ENCODE measurements at places on chromosomes 5 and 9.

DNA sequence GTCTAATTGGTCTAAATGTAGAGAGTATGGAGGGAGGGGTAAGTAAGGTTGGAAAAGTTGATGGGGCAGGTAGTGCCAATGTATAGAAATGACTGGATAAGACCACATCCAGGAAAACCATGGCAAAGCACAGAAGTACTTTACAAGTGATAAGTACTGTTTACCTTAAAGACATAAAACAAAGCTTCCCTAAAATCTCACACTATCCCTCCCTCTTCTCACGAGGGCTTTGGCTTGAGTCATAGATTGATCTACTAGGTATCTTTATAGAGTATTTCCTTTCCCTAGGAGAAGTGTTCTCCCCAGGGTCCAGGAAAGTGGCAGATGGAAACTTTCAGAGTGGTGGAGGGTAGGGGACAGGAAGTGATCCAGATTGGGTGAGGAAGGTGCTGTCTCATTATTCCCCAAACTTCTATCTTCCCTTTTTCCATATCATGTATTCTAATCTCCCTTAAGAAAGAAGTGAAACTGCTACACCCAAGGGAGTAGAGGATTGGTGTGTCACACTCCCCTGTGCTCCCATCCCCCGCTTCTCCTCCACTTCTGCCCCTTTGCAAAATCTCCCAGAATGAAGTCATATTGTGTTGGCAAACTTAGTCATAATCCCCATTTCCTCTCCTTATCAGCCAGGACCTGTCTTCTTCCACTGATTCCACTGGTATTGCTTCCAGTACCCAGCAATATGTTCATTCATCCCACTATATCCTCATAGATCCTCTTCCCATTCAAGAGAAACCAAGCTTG is 14.6 kb downstream of the IL33 start:
- H3K4me1 ChIP-seq = no peaks in the 10 kb centered on the region
- H3K27me3 ChIP-seq = peaks cover 15% of the 10 kb centered on the region
- DNase-seq = no peak
- H3K4me3 ChIP-seq = no peak overlapping the region

DNA sequence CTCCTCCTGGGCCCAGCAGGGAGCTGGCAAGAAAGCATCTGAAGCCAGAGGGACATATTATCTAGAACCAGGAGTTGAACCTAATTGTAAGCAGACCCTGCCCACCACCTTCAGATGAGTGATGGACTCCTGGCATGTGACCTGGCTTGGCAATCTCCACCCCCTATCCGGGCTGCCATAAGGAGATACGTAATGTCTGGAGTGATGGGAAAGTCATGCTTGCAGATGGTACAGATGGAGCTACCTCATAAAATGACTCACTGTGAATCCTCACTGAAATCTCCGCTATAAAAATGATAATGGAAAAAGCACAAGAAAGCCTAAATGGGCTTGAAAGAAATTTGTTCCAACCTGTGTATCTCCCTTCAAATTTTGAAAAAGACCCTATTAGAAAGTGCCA is 157.5 kb downstream of the DMRT2 start:
- no peak overlapping the region for H3K4me3 ChIP-seq
- H3K4me1 ChIP-seq = no peaks in the 10 kb centered on the region
- no peak overlapping the region for H3K27ac ChIP-seq
- no peaks in the 10 kb centered on the region for H3K27me3 ChIP-seq
- DNase-seq = no peak

GRCh38 chr5:94802450-94802849 is 184.0 kb downstream of the SLF1 start:
- no peaks in the 10 kb centered on the region for H3K27me3 ChIP-seq
- H3K27ac ChIP-seq = no peak overlapping the region
- no peak overlapping the region for H3K4me3 ChIP-seq
- H3K36me3 ChIP-seq = no peaks in the 10 kb centered on the region
- DNase-seq = no peak
- H3K4me1 ChIP-seq = peaks cover 12% of the 10 kb centered on the region

GRCh38 chr9:38047301-38048251 is 21.5 kb downstream of the SHB start:
- no peaks in the 10 kb centered on the region for H3K27me3 ChIP-seq
- peak overlapping the region; percentile 8 for H3K4me3 ChIP-seq
- peak; percentile 99 for DNase-seq
- peaks cover 95% of the 10 kb centered on the region for H3K4me1 ChIP-seq

- no peak overlapping the region for H3K27ac ChIP-seq
- no peak for DNase-seq
- H3K4me3 ChIP-seq = no peak overlapping the region
- H3K36me3 ChIP-seq = no peaks in the 10 kb centered on the region
- H3K27me3 ChIP-seq = no peaks in the 10 kb centered on the region
Observed at GRCh38 chr5:88877826-88878225, 5.2 kb downstream of the MEF2C start.

DNA sequence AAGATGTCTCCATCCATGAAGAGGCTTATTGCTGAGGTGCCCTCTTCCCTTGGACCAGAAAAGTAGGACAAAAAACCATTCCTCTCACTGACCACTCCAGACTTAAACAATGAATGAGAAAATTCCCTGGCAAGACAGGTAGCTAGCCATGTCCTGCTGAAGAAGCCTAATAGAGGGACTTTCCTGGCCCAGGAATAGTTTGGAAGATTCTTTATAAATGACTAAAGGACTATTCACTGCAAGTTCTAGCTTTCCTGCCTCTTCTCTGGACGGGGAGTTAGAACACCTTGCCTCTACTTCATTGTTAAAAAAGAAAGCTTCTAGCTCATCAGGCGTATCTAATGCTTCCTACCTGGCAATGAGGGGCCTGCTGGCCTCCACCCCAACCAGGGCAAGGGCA is 153.6 kb downstream of the NR3C1 start:
- no peak for DNase-seq
- H3K4me1 ChIP-seq = peaks cover 17% of the 10 kb centered on the region
- no peak overlapping the region for H3K4me3 ChIP-seq
- no peaks in the 10 kb centered on the region for H3K27me3 ChIP-seq

GRCh38 chr5:151480384-151481293 is 33.2 kb downstream of the SLC36A1 start:
- no peak for DNase-seq
- H3K36me3 ChIP-seq = no peaks in the 10 kb centered on the region
- no peaks in the 10 kb centered on the region for H3K27me3 ChIP-seq
- no peak overlapping the region for H3K4me3 ChIP-seq
- no peaks in the 10 kb centered on the region for H3K4me1 ChIP-seq

GRCh38 chr5:60727033-60727679 is 27.2 kb upstream of the DEPDC1B start:
- no peaks in the 10 kb centered on the region for H3K4me1 ChIP-seq
- H3K27ac ChIP-seq = no peak overlapping the region
- H3K4me3 ChIP-seq = no peak overlapping the region

GRCh38 chr9:134210511-134210907 is 46.1 kb upstream of the RNU6ATAC start:
- H3K27me3 ChIP-seq = no peaks in the 10 kb centered on the region
- no peak overlapping the region for H3K4me3 ChIP-seq
- no peak for DNase-seq
- peaks cover 62% of the 10 kb centered on the region for H3K4me1 ChIP-seq

DNA sequence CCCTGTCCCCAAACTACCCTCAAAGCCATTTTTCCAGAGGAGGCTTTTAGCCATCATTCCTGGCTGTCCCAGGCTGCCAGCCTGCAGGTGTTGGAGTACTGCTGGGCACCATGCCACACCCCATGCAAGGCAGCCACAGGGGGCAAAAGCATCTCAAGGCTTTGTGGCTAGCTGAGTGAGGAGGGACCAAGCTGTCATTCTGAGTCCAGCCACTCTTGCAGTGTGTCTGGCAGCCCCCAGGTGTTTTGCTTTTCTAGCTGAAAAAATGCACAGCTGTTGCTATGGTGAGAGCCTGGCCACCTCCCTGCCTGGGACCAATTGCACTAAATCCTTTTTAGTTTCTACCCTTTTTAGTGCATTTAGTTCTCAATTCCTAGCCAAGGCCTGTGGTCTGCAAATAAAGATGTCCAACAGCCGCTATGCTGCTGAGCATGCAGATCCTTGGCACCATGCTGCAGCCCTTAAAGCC is 50.4 kb upstream of the PTGS1 start:
- H3K4me3 ChIP-seq = no peak overlapping the region
- H3K27me3 ChIP-seq = no peaks in the 10 kb centered on the region
- peaks cover 16% of the 10 kb centered on the region for H3K4me1 ChIP-seq
- no peak for DNase-seq
- H3K27ac ChIP-seq = no peak overlapping the region

DNA sequence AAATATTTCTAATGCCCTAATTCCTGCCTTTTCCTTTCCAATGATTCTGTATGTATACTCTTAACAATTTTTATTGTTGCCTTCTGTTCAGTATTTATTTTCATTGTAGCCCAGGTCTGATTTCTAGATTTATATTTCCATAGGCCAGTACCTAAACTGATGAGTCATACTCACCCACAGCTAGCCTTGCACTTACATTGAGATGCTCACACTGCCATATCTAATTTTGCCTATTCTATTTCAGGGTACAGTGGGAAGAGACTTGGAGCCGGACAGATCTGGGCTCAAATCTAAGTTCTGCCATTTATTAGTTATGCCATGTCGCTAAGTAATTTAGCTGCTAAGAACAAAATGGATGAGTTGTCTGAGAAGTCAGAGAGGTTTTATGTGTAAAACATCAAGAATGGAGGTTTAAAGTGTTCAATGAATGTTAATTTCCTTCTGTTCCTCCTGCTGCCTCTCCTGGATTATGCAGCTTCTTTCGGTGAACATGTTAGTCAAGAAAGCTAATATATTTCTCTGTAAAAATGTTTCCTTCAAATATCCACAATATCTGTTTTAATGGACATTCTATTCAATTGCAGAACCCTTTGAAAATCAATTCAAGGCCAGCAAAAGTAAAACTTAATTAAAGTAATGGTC is 62.3 kb upstream of the CDK5RAP2 start:
- H3K27me3 ChIP-seq = no peaks in the 10 kb centered on the region
- DNase-seq = no peak
- H3K4me3 ChIP-seq = no peak overlapping the region
- H3K36me3 ChIP-seq = no peaks in the 10 kb centered on the region
- peaks cover 48% of the 10 kb centered on the region for H3K4me1 ChIP-seq

- H3K36me3 ChIP-seq = no peaks in the 10 kb centered on the region
- H3K4me1 ChIP-seq = no peaks in the 10 kb centered on the region
- no peak for DNase-seq
- H3K27ac ChIP-seq = no peak overlapping the region
- H3K4me3 ChIP-seq = no peak overlapping the region
Observed at GRCh38 chr5:21397693-21398092, 1409.7 kb upstream of the CDH18 start.

DNA sequence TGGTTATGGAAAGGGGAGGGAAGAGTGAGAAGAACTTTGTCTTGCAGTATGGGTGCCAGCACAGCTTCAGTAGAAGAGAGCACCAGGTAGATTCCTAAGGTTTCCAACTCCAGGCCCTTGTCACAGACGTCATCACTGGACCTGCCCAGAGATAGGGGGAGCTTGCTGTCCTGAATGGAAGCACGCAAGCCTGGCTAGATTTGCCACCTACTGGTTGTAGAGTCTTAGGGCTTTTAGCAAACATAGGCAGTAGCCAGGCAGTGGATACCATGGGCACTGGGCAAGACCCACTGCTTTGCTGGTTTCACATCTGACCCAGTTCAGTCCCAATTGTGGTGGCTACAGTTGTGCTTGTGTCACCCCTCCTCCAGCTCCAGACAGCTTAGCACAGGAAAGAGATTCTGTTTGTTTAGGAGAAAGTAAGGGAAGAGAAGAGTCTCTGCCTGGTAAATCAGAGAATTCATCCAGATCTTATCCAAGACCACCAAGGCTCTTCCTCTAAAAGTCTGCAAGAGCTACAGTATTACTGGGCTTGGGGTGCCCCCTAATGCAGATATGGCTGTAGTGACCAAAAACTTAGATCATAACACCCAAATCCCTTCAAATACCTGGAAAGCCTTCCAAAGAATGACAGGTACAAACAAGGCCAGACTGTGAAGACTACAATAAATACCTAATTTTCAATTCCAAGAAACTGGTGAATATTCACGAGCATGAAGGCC is 158.9 kb downstream of the HINT1 start:
- no peaks in the 10 kb centered on the region for H3K36me3 ChIP-seq
- no peak overlapping the region for H3K27ac ChIP-seq
- H3K27me3 ChIP-seq = no peaks in the 10 kb centered on the region
- H3K4me1 ChIP-seq = no peaks in the 10 kb centered on the region
- H3K4me3 ChIP-seq = no peak overlapping the region

DNA sequence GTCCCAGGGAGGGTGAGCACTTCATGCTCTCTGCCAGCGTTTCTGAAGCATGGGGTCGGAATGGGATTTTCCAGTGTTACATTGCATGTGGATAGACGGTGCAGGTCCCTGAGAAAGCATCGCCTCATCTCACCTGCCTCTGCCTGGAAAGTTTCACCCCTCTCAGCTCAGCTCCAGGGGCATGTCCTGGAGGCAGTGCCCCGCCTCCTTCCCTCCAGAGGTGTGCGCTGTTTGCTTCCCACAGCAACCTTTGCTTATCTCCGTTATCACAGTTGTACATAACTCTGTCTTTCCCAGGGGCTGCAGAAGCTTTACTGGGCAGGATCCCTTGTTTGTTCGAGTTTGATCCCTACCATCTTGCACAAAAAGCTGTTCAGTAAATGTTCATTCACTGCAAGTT is 10.7 kb upstream of the CREBRF start:
- no peak overlapping the region for H3K27ac ChIP-seq
- H3K36me3 ChIP-seq = no peaks in the 10 kb centered on the region

All from HepG2 (cell line).